Keratinocyte (primary cell): ENCODE measurements at places on chromosomes 3 and 15.

GRCh38 chr3:197125636-197126035 lies 96.0 kb upstream of the MELTF start:
- no peak for DNase-seq

DNA sequence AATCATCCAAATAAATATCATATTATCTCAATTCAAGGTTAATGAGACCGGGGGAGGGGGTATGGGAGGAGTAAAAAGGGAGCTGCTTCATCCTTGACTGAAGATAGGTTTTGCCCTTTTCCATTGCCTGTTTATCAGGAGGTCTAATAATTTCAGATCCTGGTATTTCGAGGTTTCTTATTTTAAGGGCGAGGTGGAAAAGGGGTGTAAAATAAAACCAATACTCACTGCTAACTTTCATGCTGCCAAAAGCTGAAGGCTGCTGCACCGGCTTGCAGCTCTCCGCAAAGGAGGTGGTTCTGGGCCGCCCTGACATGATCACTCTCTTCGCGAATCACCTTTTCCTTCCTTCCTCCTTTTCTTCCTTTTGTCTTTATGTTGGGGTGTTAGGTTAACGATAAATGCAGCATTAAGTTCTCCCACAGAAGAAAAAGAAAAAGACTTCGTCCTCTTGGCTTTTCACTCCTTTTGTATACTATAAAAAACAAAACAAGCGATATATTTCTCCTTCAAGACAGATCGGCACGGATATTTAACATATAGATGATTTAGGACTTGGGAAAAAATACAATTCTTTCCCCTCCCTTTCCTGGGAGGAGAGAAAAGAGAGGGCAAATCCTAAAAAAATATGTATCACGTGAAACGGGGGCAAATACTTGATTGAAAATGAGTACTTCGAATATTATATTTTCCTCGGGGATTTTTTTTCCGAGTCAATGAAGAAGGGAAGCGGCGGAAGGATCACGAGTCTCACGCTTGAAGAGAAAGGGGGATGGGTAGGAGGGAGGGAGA lies 932 bp downstream of the GSK3B start:
- no peak for DNase-seq

DNA sequence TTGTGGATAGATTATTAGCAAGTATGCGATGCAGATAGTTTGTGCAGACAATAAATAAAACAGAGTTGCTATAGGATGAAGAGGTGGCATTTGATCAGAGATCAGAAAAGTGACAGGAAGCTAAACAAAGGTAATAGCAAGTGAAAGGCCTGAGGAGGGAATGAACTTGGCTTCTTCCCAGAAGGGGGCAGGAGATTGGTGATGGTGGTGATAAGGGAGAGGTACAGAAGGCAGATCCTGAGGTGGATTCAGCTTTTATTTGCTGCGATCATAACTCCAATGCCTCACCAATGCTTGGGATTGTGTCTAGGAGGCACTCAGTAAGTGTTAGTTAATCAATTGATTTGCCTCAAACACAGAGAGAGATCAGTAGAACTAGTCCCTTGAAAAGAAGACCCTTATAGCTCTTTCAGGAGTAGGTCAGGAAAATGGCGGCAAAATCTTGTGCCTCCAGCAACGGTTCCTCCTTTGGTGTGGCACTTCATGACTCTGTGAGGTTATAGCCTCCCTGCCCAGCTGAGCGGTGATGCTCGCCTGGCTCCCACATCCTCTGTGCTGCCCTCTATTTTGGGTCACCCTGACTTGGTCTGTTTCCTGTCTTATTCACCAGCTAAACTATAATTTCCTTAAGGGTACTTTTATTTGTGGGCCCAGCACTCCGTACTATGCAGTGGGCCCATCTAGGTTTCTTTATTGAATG lies 37.5 kb downstream of the TGFBR2 start:
- no peak for DNase-seq

DNA sequence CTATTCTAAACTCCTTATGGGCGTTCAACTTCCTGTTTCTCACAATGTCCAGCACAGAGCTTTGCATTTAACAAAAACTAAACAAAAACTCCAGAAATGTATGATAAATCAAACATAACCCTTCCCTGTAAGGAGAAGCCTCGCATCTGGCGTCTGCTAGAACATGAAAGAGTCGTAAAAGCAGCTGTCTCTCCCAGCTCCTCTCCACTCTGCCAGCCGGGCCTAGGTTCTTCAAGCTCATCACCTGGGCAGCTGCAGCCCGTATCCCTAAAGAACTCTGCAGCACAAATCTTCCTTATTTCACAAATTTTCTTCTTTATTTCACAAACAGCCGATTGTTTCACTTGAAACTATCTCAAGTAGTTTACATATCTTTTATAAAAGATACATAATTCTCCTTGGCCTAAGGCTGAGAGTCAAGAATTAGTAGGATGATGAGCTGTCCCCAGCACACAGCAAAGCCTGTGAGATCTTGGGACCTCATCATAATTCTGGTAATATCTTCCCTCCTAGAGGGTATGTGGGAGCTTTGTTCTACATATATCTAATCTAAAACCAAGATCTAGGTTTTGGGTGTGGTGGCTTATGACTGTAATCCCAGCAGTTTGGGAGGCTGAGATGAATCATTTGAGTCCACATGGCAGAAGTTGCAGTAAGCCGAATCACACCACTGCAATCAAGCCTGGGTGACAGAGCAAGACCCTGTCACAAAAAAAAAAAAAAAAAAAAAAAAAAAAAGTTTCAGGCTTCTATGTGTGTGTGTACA lies 35.3 kb downstream of the ANXA2 start:
- DNase-seq: no peak

- DNase-seq: no peak
Observed at GRCh38 chr3:197750396-197750831, 731 bp downstream of the FYTTD1 start.

DNA sequence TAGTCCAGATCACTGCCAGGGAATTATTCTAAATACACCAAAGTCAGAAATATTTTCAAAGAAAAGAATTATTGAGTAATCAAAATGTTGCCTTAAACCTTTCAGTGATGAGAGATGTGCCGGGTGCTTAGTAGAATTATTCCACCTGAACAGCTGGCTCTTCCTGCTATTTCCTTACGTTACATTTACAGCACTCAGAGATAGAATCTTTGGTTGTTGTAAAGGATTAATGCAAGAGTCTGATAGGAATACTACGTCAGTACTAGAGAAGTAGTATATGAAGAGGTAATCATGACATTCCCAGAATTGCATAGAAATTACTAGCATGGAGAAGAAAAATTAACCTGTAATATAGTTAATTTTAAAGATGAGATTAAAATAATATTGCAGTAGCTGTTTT lies 50.9 kb upstream of the ZDHHC23 start:
- no peak for DNase-seq
